EH (cell line): ENCODE measurements at places on chromosomes 4 and X.
A peak's percentile ranks its signal among the peaks of the same experiment; 100 is the strongest.

GRCh38 chr4:6938647-6939271 lies 29.1 kb downstream of the TBC1D14 start:
- no peak for DNase-seq

DNA sequence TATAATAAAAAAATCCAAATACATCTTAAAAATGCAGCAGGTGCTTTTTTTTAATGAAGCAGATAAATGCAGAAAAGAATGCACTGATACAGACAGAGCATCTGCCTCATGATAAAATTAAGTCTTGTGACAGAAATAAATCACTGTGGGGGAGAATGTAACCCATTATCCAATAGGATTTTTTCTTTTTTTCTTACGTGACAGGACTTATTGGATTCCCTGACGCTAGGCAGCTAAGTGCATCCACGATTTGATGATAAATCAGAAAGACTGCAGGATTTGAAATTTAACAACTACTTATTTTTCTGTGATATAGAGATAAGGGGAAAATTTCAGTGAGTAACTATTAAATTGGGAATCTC lies 110.6 kb upstream of the PPARGC1A start:
- DNase-seq = no peak

DNA sequence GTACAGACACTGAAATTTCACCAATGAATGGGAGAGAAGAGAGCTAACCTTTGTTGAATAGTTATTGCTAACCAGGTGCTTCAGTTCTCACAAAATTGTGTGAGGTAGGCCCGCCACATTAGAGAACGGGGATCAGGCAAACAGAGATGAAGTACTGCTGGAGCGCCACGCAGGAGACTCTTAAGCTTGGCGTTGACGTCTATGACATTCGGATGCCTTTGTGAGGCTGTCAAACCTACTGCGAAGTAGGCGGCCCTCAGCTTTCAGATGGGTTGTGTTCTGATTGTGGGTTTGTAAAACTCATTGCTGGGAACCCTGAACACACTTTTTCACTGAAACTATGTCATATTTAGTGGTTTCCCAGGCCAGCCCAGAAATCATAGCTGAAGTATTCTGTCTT lies 173.6 kb downstream of the CBR4 start:
- DNase-seq = no peak

DNA sequence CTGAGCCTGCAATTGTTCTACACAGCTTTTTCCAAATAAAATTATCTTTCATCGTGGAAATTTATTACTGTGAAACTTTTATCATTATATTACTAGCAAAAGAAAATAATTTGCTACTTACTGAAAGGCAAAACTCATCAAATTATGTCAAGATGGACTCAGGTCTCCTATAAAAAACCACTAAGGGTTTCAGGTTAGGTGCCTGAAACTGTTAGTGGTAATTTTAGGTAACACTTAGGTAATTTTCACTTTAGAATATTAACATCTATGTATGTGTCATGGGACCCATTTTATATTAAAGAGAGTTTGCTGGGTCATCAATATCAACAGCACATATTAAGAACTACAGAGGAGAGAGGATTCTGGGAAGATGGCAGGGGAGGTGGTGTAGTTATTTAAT lies 651.5 kb downstream of the CENPC start:
- no peak for DNase-seq

DNA sequence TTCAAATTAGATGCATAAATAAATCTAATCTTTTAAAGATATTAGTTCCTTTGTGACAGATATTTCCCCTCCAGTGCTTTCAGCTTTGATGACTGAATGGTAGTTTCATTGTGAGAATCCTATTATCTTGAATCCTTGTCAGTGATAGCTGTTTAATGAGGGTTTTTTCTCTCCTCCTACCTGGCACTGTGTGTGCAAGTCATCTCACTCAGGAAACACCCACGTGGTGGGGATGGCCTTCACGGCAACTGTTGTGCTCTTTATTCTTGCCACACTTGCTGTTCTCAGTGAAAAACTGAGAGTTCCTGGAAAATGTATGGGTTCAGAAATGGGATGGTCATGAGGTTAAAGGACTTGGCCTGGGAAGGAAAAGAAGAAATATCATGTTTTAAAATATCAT lies 129.9 kb downstream of the SPRY1 start:
- DNase-seq = no peak

DNA sequence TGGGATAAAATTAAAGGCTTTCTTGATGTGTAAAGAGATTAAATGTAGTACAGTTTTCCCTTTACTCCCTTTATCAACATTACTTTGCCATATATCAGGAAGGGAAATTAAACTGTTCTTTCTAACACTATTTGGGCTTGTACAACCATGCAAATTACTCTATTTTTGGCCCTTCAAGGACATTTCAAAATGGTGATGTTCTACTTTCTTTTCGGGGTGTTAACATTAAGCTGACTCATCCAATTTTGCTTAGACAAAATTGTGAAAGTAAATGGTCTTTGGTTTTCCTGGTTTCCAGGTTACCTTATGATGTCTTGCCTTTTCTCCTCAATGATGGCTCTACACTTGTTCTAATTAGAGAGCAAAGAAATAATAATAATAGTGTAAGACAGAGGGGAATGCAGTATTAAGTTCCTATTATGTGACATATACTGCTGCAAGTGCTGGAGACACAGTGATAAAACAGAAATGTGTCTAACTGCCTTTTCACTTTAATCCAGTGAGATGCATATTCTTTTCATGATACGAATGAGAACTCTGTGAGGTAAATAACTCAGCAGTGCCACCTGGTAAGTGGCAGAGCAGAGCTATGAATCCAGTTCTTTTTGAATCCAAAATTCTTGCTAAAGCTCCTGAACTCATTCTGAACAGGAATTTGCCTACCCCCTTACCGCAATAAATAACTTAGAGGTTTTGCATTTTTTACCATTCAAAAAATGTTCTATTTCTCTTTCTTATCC lies 35.7 kb upstream of the PDE5A start:
- DNase-seq = no peak

GRCh38 chr4:173009129-173009823 lies 159.3 kb upstream of the GALNT7 start:
- peak; percentile 24 for DNase-seq

DNA sequence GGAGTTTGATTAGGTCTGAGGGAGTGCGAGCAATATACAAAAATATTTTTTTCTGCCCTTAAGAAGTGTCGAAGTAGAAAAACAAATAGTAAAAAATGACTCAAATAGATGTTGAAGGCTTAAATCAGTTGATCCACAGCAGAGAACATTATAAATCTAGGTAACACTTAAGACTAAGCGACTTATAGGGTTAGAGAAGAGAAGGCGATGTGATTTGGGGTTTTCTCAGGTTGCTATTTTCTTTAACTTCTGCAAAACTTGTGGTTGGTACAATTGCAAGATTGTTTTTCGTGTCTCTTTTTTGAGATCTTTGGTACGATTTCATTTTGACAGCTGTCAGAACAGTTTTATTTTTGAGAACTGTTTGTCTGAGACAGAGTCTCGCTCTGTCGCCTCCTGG lies 1479.5 kb downstream of the PCDH7 start:
- DNase-seq = no peak

- peak; percentile 84 for DNase-seq
Observed at GRCh38 chrX:130120746-130121504, 10.6 kb upstream of the ELF4 start.

DNA sequence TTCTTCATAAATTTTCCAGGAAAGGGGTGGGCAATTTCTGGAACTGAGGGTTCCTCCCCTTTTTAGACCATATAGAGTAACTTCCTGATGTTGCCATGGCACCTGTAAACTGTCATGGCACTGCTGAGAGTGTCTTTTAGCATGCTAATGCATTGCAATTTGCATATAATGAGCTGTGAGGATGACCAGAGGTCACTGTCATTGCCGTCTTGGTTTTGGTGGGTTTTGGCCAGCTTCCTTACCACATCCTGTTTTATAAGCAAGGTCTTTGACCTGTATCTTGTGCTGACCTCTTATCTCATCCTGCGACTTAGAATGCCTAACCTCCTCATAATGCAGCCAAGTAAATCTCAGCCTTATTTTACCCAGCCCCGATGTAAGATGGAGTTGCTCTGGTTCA lies 577.8 kb downstream of the NLGN4X start:
- no peak for DNase-seq

DNA sequence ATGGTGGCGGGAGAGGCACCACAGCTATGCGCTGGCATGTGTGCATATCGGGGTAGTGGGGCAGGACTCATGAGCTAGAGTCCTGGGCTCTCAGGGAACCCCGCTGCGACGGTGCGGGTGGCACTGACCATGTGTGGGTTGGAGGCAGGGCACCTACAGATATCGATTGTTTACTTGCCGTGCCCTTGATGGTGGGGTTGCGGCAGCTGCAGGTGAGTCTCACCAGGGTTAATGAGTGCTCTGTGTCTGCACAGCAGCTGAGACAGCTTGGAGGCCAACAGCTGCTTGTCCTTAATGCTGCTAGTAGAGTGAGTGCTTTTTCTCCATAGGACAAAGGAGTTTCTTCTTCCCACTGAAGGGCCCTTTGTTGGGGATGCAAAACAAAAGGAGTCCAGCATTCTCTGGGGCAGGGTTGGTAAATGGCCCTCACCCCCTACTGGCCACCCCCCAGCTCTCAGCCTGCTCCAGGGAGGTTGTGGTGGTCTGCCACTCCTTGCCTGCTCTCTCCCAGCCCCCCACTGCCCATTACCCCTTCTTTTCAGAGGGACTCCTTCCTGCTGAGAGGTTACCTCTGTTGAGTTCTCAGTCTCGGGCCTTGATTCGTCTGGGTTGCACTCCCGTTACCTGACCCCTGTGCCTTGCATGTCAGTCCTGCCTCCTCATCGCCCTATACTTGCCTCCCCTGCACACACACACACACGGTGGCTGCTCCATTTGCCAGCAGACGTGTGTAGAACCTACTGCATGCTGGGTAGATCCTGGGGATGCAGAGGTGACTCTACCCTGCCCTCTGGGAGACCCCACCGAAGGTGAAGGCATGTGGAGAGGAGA lies 52.8 kb downstream of the TBC1D14 start:
- no peak for DNase-seq

DNA sequence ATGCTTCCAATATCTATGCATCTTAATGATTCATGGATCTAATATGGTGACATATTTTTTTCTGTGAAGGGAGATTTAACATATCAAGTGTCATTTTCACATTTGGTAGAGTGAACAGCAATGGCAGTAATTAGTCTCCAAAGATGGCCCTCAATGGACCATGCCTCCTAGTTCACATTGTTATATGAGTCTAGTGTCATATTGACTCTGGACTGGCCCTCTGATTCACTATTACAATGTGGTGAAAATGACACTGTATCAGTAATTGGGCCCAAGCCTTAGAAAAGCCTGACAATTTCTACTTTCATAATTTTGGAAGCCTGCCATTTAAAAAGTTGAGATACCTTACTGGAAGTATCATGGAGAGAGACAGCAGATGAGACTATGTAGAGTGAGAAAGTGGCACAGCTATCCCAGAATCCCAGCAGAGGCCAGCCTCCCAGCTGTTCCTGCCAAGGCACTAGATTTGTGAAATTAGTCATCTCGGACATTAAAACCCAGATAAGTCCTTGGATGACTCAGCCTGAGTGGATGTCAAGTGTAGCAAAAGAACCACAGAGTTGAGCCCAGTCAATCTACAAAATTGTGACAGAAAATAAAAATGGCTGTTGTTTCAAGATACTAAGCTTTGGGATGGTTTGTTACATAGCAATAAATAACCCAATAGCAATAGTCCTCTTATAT lies 68.4 kb downstream of the ARHGEF38 start:
- peak; percentile 55 for DNase-seq

DNA sequence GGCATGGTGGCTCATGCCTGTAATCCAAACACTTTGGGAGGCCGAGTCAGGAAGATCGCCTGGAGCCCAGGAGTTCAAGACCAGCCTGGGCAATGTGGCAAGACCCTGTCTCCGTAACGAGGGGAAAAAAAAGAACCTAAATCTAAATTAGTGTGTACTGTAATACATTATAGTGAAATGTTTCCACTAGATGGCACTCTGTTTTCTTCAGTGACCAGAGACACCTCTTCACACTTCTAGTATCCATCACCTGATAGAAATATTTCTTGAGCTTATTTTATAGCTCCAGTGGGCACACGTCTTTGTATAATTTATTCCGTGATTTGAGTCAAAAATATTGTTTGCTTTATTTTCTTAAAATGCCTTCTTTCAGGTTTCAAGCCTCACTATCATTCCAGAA lies 600.9 kb upstream of the DIPK2B start:
- peak; percentile 35 for DNase-seq

DNA sequence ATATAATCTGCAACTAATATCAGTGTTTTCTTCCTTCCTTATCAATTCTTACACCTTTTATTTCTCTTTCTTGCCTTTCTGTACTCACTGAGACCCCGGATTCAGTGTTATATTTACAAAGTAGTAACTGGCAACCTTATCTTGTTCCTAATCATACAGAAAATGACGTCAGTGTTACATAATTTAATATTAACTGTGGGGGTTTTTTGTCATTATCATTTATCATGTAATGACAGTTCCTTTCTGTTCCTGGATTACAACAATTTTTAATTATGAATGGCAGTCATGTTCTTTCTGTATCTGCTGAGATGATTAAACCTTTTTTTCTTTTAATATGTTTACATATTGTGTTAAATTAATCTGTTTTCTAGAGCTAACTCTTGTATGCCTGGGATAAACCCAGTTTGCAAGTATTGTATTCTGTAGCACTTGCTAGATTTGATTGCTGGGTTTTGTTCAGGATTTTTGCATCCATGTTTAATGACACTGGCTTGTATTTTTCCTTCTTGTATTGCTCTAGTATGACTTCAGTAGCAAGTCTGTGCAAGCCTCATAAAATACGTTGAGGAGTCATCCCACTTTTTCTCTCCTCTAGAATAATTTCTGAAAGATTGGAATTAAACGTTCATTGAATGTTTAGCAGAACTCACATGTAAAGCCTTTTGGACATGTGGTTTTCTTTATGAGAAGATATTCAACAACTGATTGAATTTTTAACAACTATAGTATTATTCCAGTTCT lies 10.4 kb upstream of the HSPA4L start:
- no peak for DNase-seq

GRCh38 chr4:20126906-20127305 lies 124.8 kb upstream of the SLIT2 start:
- peak; percentile 64 for DNase-seq

- no peak for DNase-seq
Observed at GRCh38 chrX:15888062-15888461, 33.4 kb upstream of the AP1S2 start.

DNA sequence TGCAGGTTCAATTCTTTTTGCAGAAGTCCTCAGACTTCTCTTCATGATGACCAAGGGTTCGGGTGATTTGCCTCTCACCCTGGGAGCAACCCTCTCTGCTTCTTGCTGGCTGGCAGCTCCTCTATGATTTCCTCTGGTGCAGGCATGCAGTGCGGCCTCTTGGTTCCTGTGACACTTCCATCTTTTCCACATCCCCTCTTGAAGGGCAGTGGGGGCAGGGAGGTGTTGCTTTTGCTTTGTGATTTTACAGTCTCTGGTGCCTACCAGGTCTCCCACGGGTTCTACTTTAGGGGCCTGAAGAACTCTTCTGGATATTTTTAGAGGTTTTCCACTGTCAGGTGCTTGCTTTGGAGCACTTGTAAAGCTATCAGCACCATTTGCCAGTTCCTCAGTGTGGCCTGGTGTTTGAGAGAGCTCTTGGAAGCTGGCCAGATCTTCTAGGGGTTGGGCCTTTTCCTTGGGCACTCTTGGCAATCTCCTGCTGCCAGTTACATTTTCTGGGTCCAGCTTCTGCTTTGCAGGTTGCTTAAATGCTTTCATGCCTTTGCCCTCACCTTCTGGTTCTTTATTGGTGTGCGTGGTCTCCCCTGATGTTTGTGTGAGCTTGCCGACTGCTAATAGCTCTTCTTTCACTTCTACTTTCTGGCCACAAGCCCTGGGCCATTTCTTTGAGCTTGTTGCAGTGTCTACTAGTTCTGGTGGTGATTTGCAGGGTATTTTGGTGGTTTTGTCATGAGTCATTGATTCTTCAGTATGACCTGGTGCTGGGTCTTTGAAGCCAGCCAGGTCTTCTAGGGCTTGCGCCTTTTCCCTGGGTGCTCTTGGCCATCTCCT lies 11.5 kb upstream of the CHST7 start:
- peak; percentile 8 for DNase-seq
